A549 treated with GW870086 at 1 μM for 4 hours (cell line): ENCODE measurements at places on chromosomes 12 and 14. TPM values are rescaled to one million over a fixed set of nuclear protein-coding genes. Genes with fewer than 3 reads are reported as not detected.

The TAS2R8 gene
- total RNA-seq, result not detected in 5 replicates

The USP44 gene
- total RNA-seq, result 0.07 to 0.25 TPM (median 0.21 TPM) in 5 replicates

The LGR5 gene
- not detected in 5 replicates for total RNA-seq

The ZBTB25 gene
- total RNA-seq, result 3.7 to 6.4 TPM (median 5.7 TPM) in 5 replicates

The PAX9 gene
- total RNA-seq, result 2.1 to 3.4 TPM (median 3.2 TPM) in 5 replicates

The PCNX4 gene
- total RNA-seq, result 24.1 to 39.0 TPM (median 29.8 TPM) in 5 replicates

The CHGA gene
- 1.3 to 1.8 TPM (median 1.7 TPM) in 5 replicates for total RNA-seq

The CLEC1B gene
- total RNA-seq, result not detected in 5 replicates

The TAS2R20 gene
- 0.09 to 0.21 TPM in 2 of 5 replicates, not detected in the others for total RNA-seq

The VPS37B gene
- 28.8 to 34.1 TPM (median 33.4 TPM) in 5 replicates for total RNA-seq

The CELA1 gene
- not detected in 5 replicates for total RNA-seq

The PLXNC1 gene
- 0.03 to 0.17 TPM (median 0.13 TPM) in 5 replicates for total RNA-seq

The NEK9 gene
- 27.7 to 34.1 TPM (median 32.4 TPM) in 5 replicates for total RNA-seq

The IFNG-AS1 gene
- total RNA-seq, result not detected in 5 replicates

The MUCL1 gene
- total RNA-seq, result not detected in 5 replicates

The GPR162 gene
- total RNA-seq, result 0.27 to 1.1 TPM (median 0.61 TPM) in 5 replicates

The TBC1D30 gene
- 1.3 to 1.9 TPM (median 1.8 TPM) in 5 replicates for total RNA-seq

The VDR gene
- total RNA-seq, result 2.8 to 3.8 TPM (median 3.0 TPM) in 5 replicates

The PTCSC3 gene
- not detected in 5 replicates for total RNA-seq

The CCDC175 gene
- total RNA-seq, result not detected in 5 replicates

The RILPL1 gene
- total RNA-seq, result 9.9 to 14.1 TPM (median 12.8 TPM) in 5 replicates

The RBP5 gene
- total RNA-seq, result not detected in 5 replicates

The TMEM179 gene
- total RNA-seq, result 0.27 to 0.46 TPM (median 0.30 TPM) in 4 of 5 replicates, not detected in the other

The MFAP5 gene
- 0.06 to 0.14 TPM (median 0.10 TPM) in 3 of 5 replicates, not detected in the others for total RNA-seq

The MGST1 gene
- 730 to 847 TPM (median 792 TPM) in 5 replicates for total RNA-seq

The TMEM233 gene
- 0.03 to 0.29 TPM (median 0.05 TPM) in 5 replicates for total RNA-seq

The RNFT2 gene
- total RNA-seq, result 1.8 to 3.7 TPM (median 2.1 TPM) in 5 replicates

The SRRM4 gene
- not detected in 5 replicates for total RNA-seq

The KRT85 gene
- not detected in 5 replicates for total RNA-seq

The CS gene
- total RNA-seq, result 153 to 169 TPM (median 159 TPM) in 5 replicates

The STAC3 gene
- 0.15 to 0.49 TPM (median 0.26 TPM) in 5 replicates for total RNA-seq

The ITFG2 gene
- total RNA-seq, result 12.9 to 18.3 TPM (median 14.5 TPM) in 5 replicates

The INHBE gene
- 0.11 to 0.17 TPM (median 0.13 TPM) in 4 of 5 replicates, not detected in the other for total RNA-seq

The MYF6 gene
- total RNA-seq, result not detected in 5 replicates

The FAIM2 gene
- total RNA-seq, result 0.28 TPM in 1 of 5 replicates, not detected in the others

The SERPINA10 gene
- total RNA-seq, result 0.03 TPM in 1 of 5 replicates, not detected in the others

The WNT1 gene
- 0.24 TPM in 1 of 5 replicates, not detected in the others for total RNA-seq

The AKAP6 gene
- 0.24 to 0.84 TPM (median 0.45 TPM) in 5 replicates for total RNA-seq

The KCNJ8 gene
- total RNA-seq, result 0.15 to 0.44 TPM (median 0.31 TPM) in 5 replicates

The PPP4R4 gene
- total RNA-seq, result 0.22 to 0.51 TPM (median 0.38 TPM) in 5 replicates

The COL2A1 gene
- 0.02 to 0.08 TPM (median 0.06 TPM) in 4 of 5 replicates, not detected in the other for total RNA-seq

The SRGAP1 gene
- 8.8 to 10.5 TPM (median 10.1 TPM) in 5 replicates for total RNA-seq

The ARL6IP4 gene
- total RNA-seq, result 207 to 273 TPM (median 241 TPM) in 5 replicates

The GZMH gene
- not detected in 5 replicates for total RNA-seq

The PRKAB1 gene
- total RNA-seq, result 34.1 to 38.3 TPM (median 34.7 TPM) in 5 replicates

The NR2C1 gene
- total RNA-seq, result 22.7 to 29.0 TPM (median 26.6 TPM) in 5 replicates

The KLRD1 gene
- not detected in 5 replicates for total RNA-seq

The ENDOU gene
- total RNA-seq, result not detected in 5 replicates

The FAM186B gene
- 0.08 to 0.16 TPM (median 0.13 TPM) in 4 of 5 replicates, not detected in the other for total RNA-seq

The PZP gene
- not detected in 5 replicates for total RNA-seq
